ENCODE measurements at places on chromosomes 6 and 20. TPM values are rescaled to one million over a fixed set of nuclear protein-coding genes. Genes with fewer than 3 reads are reported as not detected.

DNA sequence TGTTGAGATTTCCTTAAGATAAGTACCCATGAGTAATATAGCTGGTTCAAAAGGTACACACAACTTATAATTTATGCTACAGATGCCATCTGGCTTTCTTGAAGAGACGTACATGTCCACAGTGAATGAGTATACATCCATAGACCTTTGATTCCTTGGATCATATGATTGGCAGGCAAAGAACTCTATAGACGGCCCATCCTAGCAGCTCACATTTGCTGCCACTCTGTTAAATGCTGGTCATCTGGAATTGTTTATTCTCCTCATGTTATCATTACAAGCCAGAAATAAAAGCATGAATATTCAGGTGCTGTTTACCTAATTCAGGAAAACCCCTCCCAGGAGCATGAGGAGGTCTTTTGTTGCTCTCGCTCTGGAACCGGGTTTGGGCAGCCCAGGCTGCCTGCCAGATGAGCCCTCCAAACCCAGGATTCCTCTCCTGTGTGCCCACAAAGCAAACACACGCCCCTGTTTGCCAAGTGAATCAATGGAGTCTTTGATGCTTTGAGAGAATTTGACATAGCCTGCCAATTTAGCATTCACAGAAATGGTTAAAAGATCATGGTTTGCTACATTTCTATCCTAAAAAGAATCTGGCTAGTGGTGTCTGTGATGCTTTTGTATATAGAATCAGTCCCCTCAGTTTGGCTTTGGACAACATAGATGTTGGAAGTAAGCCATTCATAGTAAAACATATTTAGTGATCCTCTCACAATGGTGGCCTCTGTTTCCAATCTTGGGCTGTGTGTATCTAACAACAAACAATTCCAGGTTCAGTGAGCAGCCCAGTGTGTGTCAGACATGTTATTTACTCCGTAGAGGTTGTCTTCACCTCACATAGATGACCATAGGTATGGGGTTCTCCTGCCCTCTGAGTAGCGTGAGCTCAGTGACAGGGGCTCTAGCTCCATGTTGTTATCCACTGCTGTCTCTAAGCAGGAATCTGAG lies 17.5 kb upstream of the PLCG1 start:
- peaks cover 46% of the 10 kb centered on the region for H3K36me3 ChIP-seq
- no peak overlapping the region for H3K4me3 ChIP-seq
- no peak overlapping the region for H3K27ac ChIP-seq
- H3K27me3 ChIP-seq = no peaks in the 10 kb centered on the region
- H3K4me1 ChIP-seq = peaks cover 13% of the 10 kb centered on the region
- DNase-seq = no peak

GRCh38 chr20:50014570-50015562 lies 32.1 kb downstream of the SNAI1 start:
- H3K27ac ChIP-seq = peak overlapping the region; percentile 15
- H3K4me3 ChIP-seq = no peak overlapping the region
- DNase-seq = no peak
- H3K27me3 ChIP-seq = peaks cover 18% of the 10 kb centered on the region
- H3K4me1 ChIP-seq = peaks cover 14% of the 10 kb centered on the region

DNA sequence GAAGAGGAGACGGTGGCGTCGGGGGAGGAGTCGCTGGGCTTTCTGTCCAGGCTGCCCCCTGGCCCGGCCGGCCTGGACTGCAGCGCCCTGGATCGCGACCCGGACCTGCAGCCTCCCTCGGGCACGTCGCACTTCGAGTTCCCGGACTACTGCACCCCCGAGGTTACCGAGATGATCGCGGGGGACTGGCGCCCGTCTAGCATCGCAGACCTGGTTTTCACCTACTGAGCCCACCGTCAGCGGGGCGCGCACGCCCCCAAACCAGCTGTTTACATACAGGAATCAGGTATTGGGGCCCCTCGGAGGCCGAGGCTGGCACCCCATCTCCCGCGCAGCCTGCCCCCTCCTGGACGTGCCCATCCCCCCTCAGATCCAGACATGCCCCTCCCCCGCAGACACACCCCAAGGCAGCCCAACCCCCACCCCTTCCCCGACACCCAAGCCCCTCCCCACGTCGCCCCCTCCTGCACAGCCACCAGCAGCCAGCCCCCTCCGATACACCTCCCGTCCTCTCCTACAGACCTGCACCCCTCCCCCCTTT lies 1.4 kb downstream of the SOX12 start:
- peak; percentile 73 for DNase-seq
- H3K4me1 ChIP-seq = peaks cover 31% of the 10 kb centered on the region
- no peaks in the 10 kb centered on the region for H3K36me3 ChIP-seq
- no peaks in the 10 kb centered on the region for H3K27me3 ChIP-seq
- peak overlapping the region; percentile 82 for H3K4me3 ChIP-seq

GRCh38 chr6:133886104-133886775 lies 2.7 kb upstream of the TCF21 start:
- DNase-seq = no peak
- H3K4me3 ChIP-seq = no peak overlapping the region
- no peaks in the 10 kb centered on the region for H3K36me3 ChIP-seq
- H3K27ac ChIP-seq = no peak overlapping the region
- peaks cover 66% of the 10 kb centered on the region for H3K27me3 ChIP-seq

GRCh38 chr6:91171754-91172462 lies 585.0 kb upstream of the MAP3K7 start:
- H3K4me3 ChIP-seq = no peak overlapping the region
- DNase-seq = no peak
- H3K27ac ChIP-seq = no peak overlapping the region
- H3K27me3 ChIP-seq = no peaks in the 10 kb centered on the region

DNA sequence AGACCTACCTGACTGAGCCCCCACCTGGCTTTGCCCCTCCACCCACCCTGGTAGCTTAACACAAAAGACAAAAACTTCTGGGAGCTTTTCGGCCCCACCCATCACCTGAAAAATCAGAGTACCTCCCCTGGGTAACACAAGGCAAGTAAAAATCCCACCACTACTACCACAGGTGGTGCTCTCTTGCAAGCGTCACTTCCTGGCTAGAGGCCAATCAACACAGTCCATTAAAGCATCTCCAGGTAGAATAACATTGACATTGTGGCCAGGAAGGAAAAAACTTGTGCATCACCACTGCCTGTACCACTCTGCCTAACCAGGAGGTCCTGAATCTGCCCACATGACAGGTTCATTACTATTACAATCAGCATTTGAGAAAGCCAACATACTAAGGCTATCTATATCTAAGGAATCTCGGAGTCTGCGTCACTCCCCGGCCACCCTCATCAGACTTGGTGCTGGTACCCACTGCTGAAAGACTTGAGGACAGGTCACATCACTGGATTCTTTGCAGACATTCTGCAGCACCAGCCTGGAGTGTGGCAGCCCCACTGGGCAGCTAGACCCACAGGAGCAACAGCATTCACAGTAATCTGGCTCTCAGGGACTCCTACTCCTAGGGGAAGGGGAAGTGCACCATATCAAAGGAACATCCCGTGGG lies 125.9 kb downstream of the CDK19 start:
- no peak overlapping the region for H3K4me3 ChIP-seq
- H3K4me1 ChIP-seq = peaks cover 24% of the 10 kb centered on the region
- no peak for DNase-seq
- no peaks in the 10 kb centered on the region for H3K27me3 ChIP-seq

DNA sequence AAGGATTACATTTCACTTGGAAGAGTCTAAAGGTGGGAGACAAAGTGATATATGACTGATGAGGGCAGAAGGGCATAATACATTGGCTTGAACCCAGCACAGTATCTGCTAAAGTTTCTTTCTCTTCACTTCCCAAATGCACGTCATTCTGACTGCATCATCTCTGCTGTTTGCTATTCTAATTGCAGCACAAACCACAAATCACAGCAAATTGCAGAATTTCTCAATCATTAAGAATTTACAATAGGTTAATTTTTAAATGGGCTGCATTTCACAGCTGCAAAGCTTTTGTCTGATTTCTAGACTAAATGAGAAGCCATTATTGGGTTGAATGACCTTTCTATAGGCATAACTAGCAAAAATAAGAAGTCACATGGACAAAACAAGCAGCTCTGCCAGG lies 337.0 kb downstream of the RNGTT start:
- DNase-seq = no peak
- peaks cover 7% of the 10 kb centered on the region for H3K36me3 ChIP-seq
- H3K27me3 ChIP-seq = no peaks in the 10 kb centered on the region
- H3K4me1 ChIP-seq = peaks cover 8% of the 10 kb centered on the region
- H3K4me3 ChIP-seq = no peak overlapping the region

DNA sequence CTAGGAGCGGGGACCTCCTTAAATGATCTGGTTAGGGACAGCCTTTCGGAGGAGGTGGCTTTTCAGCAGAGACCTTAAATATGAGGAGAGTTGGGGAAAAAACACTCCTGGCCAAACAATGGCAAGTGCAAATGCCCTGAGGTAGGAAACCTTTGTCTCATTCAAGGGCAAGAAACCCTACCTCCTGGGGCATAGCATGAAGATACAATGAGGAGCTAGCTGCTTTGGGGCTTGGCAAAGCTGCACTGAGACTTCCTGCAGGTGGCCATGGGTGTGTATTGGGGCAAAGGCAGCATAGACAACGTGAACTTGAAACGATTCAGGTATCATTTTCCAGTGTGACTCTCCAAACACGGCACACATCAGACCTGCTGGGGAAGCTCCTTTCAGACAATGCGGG lies 30.7 kb downstream of the PMEPA1 start:
- peaks cover 2% of the 10 kb centered on the region for H3K27me3 ChIP-seq
- no peak for DNase-seq
- H3K4me1 ChIP-seq = peaks cover 16% of the 10 kb centered on the region
- no peak overlapping the region for H3K4me3 ChIP-seq
- no peaks in the 10 kb centered on the region for H3K36me3 ChIP-seq

DNA sequence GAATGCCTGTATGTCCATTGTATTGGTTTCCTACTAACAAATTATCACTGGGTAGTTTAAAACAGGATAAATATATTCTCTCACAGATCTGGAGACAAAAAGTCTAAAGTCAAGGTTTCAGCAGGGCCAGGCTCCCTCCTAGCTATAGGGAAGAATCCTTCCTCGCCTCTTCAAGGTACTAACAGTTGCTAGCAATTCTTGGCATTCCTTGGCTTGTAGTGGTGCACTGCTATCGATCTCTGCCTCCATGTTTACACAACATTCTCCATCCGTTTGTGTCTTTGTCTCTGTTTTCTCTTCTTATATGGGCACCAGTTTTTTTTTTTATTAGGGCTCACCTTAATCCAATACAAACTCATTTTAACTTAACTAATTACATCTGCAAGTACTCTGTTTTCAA lies 48.9 kb downstream of the OR2B6 start:
- H3K36me3 ChIP-seq = no peaks in the 10 kb centered on the region
- no peaks in the 10 kb centered on the region for H3K4me1 ChIP-seq
- no peak overlapping the region for H3K27ac ChIP-seq
- no peak overlapping the region for H3K4me3 ChIP-seq
- DNase-seq = no peak
- peaks cover 7% of the 10 kb centered on the region for H3K27me3 ChIP-seq

Gene MEI4
- total RNA-seq = not detected

Gene MMP24
- total RNA-seq = 0.20 TPM

Gene RAB44
- not detected for total RNA-seq

Gene TRAPPC3L
- not detected for total RNA-seq

Gene SIGLEC1
- total RNA-seq = 0.25 TPM

Gene ZBP1
- 28.5 TPM for total RNA-seq

Gene LY6G6D
- not detected for total RNA-seq

Gene HAO1
- total RNA-seq = not detected

Gene HLA-G
- total RNA-seq = 2.0 TPM

Gene GPX5
- not detected for total RNA-seq

Gene OPRL1
- total RNA-seq = 1.8 TPM

Gene ATP6V1G2
- 4.5 TPM for total RNA-seq
